ENCODE measurements at places on chromosomes 4 and X.

DNA sequence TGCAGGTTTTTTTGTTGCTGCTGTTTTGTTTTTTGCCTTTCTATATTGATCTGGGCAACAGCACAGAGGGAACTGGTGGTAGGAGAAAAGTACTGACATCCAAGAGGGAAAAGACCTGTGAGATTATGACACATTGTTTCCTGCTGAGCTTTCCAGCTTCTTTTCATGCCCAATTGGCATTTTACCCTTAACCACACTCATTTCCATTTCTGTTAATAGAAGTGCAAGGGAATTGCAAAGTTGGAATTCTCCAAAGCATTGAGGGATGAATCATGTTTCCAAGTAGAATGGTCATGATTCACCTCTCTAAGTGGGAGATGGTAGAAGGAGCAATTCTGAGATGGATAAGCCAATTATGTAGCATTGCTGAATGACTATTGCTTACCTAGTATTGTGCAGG, 161.5 kb downstream of the PPARGC1A start:
- no peak for DNase-seq

DNA sequence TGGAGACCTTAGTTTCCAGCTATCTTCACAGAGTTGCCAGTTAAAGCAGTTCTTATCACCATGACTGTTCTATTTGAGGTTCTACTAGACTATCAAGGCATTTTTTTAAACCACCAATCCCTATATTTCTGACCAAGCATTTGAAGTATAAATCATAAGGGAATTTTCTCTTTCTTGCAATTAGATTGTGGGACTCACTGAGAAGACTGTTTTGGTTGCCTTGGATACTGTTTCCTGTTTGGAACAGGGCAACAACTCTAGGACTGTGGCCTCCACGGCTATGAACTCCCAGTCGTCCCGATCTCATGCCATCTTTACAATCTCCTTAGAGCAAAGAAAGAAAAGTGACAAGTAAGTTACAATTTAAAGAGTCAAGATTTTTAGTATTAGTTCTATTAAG, 11.8 kb downstream of the KIF4A start:
- no peak for DNase-seq

GRCh38 chr4:51843309-51844152, 578 bp downstream of the DCUN1D4 start:
- DNase-seq = peak; percentile 70

DNA sequence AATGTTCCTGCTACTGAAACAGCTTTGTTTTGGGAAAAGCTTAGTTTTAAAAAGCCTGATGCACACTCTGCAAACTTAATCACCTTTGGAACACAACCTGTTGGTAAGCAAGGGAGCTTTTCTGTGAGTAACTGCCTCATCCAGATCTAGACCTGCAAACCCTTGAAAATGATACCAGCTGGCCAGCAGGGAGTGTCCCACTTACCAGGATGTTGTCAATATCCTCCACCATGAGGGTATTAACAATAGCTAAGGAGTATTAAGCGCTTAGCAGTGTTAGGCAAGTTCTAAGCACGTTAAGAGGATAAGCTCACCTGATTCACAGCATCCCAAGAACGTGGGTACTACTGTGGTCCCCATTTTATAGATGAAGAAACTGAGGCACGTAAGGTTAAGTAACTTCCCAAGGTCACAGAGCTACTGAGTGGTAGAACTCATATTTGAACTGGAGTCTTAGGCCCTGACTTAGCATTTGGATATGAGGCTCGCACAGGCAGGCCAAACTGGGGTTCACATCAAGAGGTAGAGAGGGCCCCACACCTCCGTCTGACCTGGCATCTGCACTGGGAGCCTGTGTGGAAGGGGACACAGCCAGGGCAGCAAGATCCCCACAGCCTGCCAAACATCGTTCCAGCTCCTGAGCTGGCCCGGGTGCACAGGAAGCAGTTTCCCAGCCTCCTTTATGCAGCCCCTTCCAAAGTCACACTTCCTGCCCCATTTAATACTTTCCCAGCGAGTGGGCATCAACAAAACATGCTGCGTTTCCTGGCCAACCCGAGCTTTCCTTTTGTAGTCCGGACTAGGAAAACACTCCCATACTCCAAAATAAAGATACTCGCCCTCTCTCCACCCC, 32.7 kb downstream of the IRF2 start:
- DNase-seq = no peak

DNA sequence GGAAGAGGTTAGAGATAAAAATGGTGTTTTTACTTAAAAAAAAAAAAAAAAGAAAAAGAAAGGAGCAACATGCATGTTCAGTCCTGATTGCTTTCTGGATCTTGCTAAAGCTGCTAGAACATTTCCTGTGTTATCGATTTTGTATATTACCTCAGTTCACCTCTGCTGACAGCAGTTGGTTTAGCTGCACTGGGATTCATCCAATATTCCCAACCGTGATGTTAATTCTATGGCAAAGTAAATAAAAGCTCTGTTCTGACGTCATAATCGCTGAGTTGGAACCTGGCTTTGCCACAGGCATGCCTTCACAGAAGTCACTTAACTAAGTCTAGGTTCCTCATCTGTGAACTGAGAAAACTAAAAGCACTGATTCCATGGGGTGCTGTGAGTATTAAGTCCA, 90.7 kb upstream of the SORBS2 start:
- no peak for DNase-seq

DNA sequence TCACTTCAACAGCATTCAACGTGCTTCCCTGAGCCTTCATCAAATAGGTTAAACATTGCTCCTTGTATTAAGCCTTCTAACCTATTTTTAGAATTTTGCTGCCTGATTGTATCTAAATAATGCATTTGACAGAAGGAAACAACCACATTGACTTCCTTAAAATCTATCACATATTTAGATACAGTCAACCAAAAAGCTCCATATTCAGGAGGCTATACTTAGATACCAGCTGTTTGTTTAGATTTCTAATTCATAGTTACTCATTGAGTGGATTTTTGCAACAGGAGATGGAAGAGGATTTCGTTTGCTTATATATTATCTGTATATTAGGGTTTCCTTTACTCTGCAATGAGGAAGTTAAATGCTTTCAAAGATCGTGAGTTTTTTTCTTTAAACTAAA, 241.1 kb upstream of the PPP1R2C start:
- no peak for DNase-seq

- DNase-seq = no peak
Observed at GRCh38 chr4:16843831-16844508, 54.5 kb downstream of the LDB2 start.

DNA sequence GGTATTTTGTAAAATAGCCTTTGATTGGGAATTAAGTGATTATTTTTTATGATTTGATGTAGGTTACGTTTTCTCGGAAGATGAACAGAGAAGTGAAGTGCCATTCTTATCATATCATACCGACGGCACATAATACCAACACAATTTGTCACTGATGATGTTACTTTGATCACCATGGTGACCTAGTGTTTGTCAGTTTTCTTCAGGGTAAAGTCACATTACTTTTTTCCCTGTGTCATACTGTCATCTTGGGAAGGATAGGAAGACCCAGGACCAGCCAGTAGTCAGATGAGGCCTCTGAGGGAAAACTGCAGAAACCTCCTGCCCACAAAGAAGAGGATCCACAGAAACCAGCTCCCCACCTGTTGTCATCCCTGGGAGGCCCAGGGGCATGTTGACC, 1.3 kb upstream of the MAGEC1 start:
- no peak for DNase-seq

GRCh38 chr4:174275101-174275500, 8.4 kb downstream of the FBXO8 start:
- no peak for DNase-seq

DNA sequence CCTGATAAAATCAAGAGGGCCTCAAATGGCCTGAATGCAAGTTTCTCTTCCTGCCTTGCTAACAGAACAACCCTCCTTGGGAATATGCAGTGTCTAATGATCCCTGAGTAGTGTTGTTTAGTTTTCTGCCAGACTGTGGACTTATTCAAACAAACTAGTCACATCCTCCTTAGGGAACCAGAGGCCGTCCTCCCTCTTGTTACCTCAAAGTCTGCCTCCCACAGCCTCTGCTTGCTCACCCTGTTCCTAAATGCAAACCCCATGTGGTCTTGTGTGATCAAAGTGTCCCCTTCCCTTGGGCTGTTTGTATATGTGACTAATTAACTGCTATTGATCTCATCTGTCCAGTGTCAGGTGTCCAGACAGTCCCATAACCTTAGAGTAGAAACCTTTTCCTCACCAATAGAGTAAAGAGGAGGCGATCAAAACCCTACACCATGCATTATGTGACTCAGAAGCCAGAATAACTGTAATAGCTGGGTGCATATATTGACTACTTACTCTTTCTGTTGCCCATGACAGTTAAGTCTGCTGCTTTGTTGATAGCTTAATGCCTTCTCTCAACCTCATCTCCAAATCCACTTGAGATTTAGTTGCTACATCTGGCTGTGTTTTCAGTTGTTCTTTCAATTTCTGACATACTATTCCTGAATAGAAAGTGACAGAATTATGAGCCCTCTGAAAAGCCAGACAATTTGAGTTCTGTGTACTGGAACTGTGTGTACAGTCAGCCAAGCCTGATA, 473.0 kb upstream of the NWD2 start:
- DNase-seq = no peak

GRCh38 chr4:22552812-22553211, 36.9 kb upstream of the ADGRA3 start:
- DNase-seq = no peak

DNA sequence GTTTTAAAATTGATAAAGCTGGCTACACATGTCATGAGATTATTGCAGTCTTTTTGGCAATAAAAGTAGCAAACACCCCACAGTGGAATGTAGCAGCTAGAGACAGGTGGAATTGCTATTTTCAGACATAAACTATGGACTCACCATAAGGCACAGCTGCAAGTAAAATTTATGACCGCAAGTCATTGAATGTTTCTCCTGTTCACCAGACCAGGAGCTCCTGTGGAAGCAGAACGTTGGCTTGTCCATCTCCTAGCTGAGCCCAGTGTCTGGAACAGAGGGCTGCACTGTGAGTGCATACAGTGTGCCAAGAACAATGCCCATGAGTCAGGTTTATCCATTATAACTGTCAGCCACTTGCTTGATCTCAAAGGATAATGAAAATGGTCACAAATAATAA, 538.2 kb downstream of the INPP4B start:
- DNase-seq = no peak

DNA sequence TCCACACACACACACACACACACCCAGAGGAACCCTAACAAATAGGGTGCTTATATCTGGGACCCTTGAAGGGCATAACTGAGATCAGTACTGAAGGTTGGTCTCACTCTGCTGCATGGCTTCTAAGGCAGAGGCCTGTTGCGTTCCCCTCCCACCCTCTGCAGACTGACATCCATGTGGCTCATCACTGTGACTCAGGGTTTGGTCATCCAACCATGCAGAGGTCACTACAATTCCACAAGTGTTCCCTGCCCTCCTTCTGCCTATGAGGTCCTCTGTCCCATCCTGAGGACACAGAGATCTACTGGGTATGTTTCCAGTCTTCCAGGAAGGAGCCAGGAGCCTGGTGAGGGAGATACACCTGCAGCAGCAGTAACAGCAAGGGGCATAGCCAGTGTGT, 55.8 kb downstream of the XAGE2 start:
- DNase-seq = no peak

GRCh38 chrX:41033299-41033698, 51.9 kb upstream of the USP9X start:
- DNase-seq = no peak

DNA sequence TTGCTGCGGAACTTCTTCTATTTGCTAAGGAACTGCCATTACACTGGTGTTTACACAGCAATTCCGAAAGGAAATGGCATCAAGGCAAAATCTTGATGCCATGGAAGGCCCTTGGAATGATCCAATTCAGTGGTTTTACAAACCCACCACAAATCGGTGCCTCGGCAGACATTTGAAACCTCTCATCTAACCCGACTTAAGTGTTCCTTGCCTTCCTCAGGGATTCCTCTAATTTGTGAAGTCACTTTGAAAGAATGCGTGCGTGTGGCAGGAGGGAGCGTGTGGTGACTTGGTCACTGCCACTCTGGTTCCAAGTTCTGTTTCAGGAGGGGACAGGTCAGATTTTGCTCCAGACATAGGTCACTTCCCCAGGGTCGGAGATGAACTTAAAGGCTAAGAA, 4.8 kb downstream of the NOP14 start:
- DNase-seq = no peak

- no peak for DNase-seq
Observed at GRCh38 chrX:102580891-102581290, 18.4 kb upstream of the ARMCX5 start.

DNA sequence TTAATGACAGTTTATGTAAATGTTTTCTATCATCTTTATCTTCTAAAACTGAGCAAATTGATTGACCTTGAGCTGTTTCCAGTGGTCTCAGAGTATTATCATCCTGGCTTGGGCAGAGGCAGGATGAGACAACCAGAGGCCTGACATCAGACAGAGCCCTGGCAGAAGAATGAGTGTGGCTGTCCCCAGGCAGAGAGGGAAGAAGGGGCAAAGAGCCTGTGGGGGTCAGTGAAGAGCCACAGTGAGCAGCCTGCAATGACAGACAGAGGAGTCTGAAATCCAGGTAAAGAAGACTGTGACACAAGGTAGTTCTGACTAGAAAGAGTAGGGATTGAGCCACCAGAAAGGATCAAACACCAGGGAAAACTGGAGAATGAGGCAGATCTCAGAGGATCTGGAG, 182.4 kb upstream of the ARSJ start:
- no peak for DNase-seq

DNA sequence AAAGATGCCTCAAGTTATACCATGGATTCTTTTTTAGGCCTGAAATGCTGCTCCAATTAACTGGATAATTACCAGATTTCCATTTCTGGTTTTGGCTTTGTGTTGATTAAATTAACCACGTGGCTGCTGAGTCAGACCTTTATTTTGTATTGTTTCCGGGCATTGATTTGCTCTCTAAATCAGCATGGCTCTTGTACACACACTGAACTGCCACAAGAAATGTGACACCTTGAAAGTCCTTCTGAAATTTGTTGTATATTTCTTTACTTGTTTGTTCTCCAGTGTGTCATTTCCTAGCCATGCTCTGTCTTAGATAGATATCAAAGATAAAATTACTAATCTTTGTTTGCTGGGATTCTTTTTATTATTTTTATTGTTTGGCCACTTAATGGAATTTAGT, 11.7 kb downstream of the MTTP start:
- DNase-seq = no peak

Data from brain (organoid and tissue), 16 donors.